Spleen (tissue), 13 donors: ENCODE measurements at places on chromosomes 16 and 17.
A peak's percentile ranks its signal among the peaks of the same experiment; 100 is the strongest.

DNA sequence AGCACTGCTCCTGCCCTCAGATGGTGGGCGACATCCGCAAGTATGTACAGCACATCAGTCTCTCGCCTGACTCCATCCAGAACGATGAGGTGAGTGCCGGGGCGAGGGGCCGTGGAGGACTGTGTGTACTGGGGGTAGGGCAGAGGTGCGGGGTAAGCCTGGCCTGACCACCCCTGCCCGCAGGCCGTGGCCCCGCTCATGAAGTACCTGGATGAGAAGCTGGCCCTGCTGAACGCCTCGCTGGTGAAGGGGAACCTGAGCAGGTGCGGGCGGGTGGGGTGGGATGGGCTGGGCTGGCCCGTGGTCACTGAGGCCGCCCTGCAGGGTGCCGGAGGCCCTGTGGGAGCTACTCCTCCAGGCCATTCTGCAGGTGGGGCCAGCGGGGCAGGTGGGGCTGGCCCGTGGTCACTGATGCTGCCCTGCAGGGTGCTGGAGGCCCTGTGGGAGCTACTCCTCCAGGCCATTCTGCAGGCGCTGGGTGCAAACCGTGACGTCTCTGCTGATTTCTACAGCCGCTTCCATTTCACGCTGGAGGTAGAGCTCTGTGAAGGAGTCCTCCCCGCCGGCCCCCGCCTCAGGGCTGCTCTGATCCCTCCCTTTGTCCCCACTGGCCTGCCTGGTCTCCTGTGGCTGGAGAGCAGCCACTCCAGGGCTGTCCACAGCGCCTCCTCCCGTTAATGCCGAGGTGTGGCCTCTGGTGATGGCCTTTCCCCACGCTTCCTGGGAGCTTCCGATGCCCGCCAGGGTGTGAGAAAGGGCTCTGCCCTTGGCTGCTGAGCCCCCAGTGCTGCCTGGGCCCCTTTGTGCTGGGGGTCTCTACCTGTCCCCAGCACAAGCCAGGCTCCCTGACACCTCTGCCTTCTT is 5.0 kb downstream of the TSR3 start:
- no peak for DNase-seq

GRCh38 chr17:78556812-78557211 is 20.4 kb downstream of the DNAH17 start:
- no peak for DNase-seq

GRCh38 chr17:45720386-45720785 is 63.7 kb upstream of the CRHR1 start:
- DNase-seq = no peak

- DNase-seq = no peak
These were observed 51.5 kb downstream of the ZFHX3 start for GRCh38 chr16:72996291-72997062.

DNA sequence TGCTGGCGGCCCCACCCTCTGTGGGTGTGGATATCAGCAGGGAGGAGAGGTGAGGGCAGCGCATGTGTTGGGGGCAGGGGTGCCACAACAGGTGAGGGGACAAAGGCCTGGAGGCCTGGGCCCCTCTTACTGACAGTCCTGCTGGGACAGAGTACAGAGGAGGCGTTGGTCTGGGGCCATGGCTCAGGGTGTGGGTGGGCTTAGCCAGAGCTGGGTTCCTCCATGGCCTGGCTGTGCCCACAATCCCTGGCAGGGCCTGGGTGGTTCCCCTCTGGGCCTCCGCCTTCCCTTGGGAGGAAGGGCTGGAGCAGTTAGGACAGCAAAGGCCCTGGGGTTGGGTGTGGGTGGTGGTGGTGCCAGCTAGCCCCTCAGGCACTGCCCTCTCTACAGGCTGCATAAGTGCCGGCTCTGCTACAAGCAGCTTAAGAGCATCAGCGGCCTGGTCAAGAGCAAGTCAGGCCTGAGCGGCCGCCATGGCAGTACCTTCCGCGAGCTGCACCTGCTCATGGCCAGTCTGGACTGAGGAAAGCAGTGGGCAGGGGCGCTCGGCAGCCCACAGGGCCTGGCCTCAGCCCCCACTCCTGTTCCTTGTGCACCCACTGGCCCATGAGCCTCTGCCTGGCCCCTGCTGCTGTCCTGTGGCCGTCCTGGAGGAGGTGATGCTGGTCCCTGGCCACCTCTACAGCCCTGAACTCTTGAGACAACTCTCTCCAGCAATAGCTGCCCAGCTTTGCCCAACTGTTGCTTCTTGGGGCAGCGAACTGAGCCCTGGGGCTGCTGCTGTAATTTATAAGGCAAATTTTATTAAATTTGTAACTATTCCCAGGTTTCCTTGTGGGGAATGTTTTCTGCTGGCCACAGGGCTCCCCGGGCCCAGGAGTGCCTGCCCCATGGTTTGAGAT is 21.1 kb downstream of the KATNB1 start:
- DNase-seq = no peak

- no peak for DNase-seq
These were observed 14.5 kb upstream of the RPL13 start for GRCh38 chr16:89545831-89546574.

GRCh38 chr16:58077796-58078195 is 51.4 kb downstream of the CFAP20 start:
- DNase-seq = no peak

DNA sequence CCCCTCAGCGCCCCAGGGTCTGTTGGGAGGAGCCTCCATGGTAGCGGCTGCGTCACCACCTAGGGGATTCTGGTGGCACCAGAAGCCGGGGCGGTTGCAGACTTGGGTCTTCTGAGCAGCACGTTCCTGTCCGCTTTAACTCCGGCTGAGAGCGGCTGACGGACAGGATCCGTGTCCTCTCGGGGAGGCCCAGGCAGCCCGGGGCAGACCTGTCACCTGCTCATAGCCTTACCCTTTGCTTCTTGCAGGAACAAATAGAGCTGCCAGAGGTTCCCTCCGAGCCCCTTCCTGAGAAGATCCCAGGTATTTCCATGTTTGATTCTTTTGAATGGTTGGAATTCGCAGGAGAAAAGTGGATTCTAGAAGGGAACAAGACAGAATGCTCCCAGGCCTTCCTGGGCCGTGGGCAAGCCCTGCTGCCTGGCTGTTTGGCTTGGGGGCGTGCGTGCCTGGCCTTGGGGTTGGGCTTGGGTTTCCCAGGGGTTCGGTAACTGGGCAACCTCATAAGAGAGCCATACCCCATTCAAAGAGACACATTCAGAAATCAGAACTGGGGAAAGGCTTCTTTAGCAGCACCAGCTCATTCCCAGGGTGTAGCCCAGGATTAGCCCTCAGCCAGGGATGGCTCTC is 6.6 kb downstream of the CHMP6 start:
- peak; percentile 17 for DNase-seq
